Omental fat pad (tissue), 4 donors: ENCODE measurements at places on chromosomes 3 and 15. TPM values are rescaled to one million over a fixed set of nuclear protein-coding genes. Genes with fewer than 3 reads are reported as not detected.

- no peak for DNase-seq
Measured at GRCh38 chr3:23594894-23595670, 210.7 kb upstream of the UBE2E1 start.

- no peak for DNase-seq
Measured at GRCh38 chr3:174242311-174243041, 616.7 kb upstream of the NAALADL2 start.

GABRR3 gene
- not detected for total RNA-seq

FANCI gene
- total RNA-seq, result 3.3 TPM

TGM5 gene
- 0.28 TPM for total RNA-seq

DNA sequence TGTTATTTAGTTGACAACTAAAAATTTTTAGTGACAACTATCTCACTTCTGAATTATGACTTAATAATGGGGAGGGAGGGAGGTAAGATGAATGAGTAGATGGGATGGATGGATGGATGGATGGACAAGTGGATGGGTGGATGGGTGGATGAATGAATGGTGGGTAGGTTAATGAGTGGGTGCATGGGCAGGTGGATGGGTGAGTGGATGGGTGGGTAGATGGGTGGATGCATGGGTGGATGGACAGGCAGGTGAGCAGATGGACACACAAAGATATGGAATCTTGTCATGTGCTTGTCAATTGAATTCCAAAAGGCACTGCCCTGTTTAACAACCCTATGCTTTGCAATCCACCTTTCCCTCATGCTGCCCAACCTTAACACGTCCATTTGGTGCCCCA lies 41.5 kb downstream of the KLHL25 start:
- no peak for DNase-seq

DNA sequence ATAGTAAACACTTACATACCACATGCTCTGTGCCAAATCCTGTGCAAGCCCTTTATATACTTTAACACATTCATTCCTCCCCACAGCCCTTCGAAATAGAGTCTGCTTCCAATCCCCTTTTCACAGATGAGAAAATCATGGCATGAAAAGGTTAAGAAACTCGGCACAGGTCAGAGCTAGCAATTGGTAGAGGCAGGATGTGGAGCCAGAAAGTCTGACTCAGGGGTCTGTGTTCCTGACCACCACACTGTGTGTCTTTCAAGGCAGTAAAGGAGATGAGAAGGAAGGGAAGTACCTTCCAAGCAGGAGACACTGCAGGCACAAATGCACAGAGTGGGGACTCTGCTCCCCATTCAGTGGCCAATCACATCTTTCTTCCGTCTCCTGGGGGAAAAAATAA lies 61.1 kb downstream of the SCN11A start:
- no peak for DNase-seq

ECE2 gene
- not detected for total RNA-seq

KLHL40 gene
- not detected for total RNA-seq

GRCh38 chr3:141367038-141367730 lies 1.1 kb upstream of the ZBTB38 start:
- DNase-seq, result no peak

GOLGA8T gene
- 1.2 TPM for total RNA-seq

SCN5A gene
- total RNA-seq, result not detected

DNA sequence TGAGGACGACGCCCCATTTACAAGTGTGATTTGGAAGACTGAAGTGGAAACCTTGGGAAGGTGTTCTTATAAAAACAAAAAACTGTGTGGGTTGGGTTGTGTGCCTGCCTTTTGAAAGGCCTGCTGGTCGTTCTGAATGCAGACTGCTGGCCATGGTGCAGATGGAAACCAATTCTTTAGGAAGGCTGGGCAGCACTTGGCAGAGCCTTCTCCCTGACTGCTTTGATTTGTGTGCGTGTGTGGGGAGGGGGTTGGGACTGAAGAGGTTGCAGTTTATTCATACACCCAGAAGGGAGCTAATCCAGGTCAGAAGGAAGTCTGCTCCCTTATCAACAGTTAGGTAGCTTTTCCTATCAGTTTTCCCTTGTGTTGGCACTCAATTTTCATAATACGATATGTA lies 288.7 kb downstream of the SOX2 start:
- no peak for DNase-seq

DNA sequence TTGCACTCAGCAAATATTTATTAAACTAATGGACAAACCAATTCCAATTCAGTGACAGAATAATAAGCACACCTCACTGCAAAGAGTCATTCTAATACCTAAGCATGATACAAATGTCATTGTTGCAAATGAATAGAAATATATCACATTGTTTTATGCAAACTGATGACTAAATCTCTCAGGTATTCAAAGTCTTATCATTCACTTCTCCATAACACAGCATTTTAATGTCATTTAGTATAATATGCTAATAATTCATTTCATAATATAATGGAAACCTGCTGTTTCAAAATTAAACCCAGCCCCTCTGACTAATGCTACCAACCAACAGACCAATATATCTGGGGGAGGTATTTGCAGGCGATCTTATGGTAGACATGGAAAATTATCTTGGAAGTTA lies 71.8 kb downstream of the FGF7 start:
- DNase-seq, result no peak

DNA sequence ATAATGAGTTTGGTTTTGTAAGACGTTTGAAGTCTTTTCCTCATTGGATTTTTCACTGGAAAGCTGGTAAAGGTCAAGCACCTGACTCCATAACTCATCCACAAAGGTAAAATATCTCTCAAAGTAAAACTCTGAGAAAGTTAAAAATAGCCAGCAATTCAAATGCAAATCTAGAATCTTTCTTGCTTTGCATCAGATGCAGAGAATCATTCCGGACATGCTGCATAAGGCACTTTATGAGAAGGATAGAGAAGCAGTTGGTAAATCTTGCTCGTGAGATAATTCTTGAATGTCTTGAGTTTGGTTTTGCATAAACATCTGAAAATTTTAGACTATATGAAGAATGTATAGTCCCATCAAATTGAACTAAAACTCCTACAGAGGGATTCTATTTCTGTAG lies 9.1 kb downstream of the KCNMB2 start:
- no peak for DNase-seq

DNA sequence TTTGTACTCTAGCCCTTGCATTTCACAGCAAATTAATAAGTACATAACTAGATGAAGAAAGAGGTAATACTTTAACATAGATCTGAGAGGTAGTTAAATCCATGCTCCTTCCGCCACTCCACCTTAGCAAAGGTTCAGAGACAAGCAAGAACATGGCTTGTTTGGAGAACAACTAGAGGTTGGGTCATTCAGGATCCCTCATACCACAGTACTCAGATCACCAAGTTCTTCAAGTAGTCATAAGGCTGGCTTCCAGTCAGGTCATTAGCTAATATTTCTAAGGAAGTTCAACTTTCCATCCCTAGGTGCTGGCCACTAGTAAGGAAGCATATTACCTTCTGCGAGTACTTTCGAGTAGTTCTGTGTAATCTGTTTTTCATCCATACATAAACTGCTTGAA lies 44.1 kb downstream of the CD200R1 start:
- DNase-seq, result no peak

- DNase-seq, result no peak
Measured at GRCh38 chr3:12893247-12893646, 51.9 kb upstream of the RPL32 start.

LNP1 gene
- 5.7 TPM for total RNA-seq

DNA sequence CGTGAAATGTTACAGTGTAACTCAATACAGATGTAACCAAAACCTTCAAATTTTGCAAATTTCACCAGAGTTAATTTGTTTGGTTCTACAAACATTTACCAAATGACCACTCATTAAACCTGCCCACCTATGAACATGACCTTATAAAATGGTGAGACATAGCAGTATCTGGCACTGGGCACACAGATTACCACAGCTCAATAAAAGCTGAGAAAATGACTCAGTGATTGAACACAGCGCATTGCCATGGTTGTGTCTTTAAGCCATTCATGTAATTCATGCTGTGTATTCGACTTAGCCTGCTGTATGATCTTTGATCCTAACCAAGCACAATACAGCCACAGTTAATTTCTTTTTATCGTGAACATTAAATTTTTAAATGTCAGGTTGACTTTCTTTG lies 11.3 kb downstream of the PPARG start:
- no peak for DNase-seq

LXN gene
- 77.1 TPM for total RNA-seq

GRCh38 chr3:115930922-115931321 lies 307.6 kb downstream of the GAP43 start:
- DNase-seq, result no peak

IGSF10 gene
- total RNA-seq, result 6.1 TPM

GRCh38 chr15:76584868-76585575 lies 248.4 kb downstream of the ISL2 start:
- DNase-seq, result no peak

DNA sequence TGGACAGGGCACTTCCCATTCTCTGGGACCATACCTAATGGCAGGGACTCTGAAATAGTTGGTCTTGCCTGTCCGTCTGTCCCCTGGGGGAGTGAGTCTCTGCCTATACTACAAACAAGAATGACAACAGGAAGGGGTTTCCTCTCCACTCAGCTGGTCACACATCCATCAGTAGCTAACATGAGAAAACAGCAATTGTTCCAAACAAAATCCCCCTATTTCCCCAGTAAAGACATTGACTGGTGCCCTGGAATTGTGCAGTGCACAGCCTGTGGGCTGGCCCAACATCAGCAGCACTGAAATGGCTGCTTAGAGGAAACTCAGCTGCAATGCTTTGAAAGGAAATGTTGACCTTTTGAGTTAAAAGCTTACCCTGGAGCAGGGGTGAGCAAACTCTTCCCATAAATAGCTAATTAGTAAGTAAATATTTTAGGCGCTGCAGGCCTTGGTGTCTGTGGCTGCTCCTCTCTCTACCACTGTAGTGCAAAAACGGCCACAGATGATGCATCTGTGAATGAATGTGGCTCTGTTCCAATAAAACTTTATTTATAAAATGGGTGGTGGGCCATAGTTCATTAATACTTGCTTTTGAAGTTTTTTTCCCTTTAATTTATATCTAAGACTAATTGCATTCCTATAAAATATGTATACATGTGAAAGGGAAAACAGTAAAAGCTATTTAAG lies 174.3 kb downstream of the KLF13 start:
- no peak for DNase-seq

UBA5 gene
- total RNA-seq, result 28.9 TPM

- DNase-seq, result no peak
Measured at GRCh38 chr15:52252781-52253180, 42.8 kb downstream of the MYO5C start.

HDC gene
- 2.6 TPM for total RNA-seq

DNA sequence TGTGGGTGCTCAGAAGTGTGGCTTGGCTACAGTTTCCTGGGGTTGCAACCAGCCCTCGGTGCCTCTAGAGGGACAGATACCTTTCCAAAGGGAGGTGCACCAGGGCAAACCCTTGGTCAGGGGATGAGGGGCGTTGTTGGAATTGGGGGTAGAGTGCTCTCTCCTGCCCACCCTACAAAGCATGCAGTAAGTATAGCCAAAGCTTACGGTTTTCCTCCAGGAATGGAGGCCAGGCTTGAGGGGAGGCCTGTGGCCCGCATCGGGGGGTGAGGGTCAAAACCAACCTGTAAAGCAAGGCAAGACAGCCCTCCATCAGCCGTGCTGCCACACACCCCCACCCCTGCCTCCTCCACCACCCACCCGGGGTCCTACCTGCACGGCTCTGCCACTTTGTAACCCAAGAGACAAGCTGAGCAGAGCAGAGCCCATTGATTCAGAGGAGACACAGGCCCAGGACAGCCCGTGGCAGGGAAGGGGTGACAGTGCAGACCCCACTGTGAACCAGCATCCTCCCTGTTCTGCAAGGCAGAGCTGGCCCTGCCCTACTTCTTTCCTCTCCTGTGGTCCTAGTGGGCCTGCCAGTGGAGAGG lies 41.5 kb downstream of the TLE3 start:
- DNase-seq, result no peak

DNA sequence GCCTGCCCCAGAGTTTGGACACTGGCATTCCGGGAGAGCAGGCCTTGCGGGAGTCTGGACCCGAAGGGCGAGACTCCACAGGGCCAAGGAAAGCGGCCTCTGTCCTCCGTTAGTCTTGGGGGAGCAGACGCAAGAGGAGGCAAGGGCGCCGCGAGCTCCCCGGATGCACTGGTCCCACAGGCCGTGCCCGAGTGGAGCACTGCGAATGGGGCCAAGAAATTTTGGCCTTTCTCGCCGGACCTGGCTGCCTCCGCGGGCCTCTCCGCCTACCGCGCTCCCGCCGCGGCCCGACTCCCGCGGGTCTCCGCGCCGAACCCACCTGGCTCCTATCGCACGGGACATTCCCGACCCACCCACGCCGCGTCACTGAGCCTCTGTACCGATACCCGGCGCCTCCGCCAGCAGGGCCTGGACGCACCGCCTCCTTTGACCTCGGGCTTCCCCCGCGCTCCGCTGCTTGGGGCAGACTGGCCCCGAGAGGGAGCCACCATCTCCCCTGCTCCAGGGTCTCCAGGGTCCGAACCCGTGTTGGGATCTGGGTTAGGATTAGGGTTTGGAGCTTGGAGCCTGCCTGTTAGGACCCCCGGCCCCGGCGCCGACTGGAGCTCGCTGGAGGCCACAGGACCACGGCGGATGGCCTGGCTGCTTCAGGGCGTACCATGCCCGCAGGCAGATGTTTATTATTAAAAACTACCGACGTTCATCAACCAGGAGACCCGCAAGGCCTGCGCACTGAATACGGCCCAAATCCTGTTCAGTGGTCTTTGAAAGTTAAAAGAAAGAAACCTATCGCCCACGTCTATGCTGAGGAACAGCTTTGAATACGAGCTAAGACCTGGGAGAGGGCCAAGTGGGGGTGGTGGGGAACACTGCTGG lies 11.7 kb downstream of the SHOX2 start:
- DNase-seq, result no peak

MYO5A gene
- total RNA-seq, result 81.6 TPM

CFAP20DC gene
- total RNA-seq, result not detected
